ENCODE measurements at places on chromosomes 6 and 20. TPM values are rescaled to one million over a fixed set of nuclear protein-coding genes. Genes with fewer than 3 reads are reported as not detected.

LY6G6D gene
- not detected for total RNA-seq

HNF4A gene
- not detected for total RNA-seq

SLC35D3 gene
- not detected for total RNA-seq

PRSS16 gene
- 7.6 TPM for total RNA-seq

ULBP3 gene
- total RNA-seq = 14.7 TPM

NKAIN2 gene
- total RNA-seq = not detected

KIF25 gene
- total RNA-seq = not detected

FILIP1 gene
- total RNA-seq = not detected

CPXM1 gene
- not detected for total RNA-seq

GSTA3 gene
- total RNA-seq = not detected

OR2H2 gene
- not detected for total RNA-seq

B4GALT5 gene
- 12.8 TPM for total RNA-seq

DDR1 gene
- 243 TPM for total RNA-seq

SLC32A1 gene
- not detected for total RNA-seq

HLA-F gene
- total RNA-seq = 1.3 TPM

EPPIN gene
- total RNA-seq = not detected

C20orf204 gene
- 0.74 TPM for total RNA-seq
